Upper lobe of left lung (tissue), 6 donors: ENCODE measurements at places on chromosomes 13 and 19.

DNA sequence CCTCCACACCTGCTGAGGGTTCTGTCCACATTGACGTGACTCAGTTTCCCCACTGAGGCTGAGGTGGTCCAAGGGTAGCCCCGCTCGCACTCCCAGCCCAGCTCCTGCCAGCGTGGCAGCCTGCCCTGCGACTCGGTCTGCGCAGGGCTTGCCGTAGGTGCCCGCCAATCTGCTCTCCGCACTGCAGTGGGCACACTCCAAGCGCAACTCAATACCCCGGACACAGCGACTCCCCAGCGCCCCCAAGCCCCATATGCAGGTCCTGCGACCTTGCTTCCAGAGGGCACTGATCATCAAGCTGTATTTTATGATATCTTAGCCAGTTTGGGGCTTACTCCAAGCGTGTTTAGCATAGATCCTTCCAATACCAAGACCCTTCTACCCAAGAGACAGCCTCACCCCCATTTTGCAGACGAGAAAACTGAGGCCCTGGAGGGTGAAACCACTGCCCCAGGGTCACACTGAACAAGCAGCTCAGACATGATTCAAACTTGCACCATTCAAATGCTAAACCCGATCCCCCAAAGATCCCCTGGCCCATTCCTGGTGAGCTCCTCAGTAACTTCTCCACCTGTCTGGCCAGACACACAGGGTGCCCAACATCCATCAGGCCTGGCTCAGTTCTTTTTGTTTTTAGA lies 13.5 kb downstream of the PTPRS start:
- DNase-seq = no peak

DNA sequence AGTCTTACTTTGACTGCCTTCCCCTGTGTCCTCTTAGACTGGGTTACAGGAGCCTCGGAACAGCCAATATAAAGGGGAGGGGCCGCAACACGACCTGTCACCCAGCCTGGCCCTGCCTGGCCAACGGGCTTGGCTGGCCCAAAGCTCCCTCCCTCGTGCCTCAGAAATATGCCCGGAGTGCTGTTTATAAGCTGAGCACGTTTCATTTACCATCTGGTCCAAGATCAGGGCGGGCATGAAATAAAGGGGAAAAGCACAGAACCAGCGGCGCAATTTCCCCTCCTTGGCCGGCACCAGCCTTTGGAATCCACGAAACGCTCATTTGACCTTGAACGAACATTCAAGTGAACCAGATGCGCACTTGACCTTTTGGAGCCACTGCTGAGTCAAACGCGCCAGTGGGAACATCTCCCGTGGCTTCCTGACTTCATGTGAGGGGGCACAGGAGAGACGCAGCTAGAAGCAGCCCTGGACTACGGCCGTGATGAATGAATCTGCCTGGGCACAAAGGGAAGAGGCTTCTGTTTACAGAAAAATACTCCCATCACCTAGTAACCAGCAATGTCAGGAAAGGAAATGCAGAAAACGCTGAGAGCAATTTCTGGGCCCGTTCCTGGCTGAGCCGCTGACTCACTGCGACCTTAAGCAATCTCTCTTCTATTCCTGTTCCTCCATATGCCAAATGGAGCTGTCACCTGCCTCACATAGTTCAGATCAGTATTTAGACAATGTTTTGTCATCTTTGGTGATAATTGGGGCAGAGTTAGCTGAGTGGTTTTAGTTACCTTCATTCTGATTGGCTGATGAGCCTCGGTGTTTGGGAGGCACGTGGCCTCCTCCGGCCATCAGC lies 53.3 kb downstream of the RFX2 start:
- DNase-seq = no peak

DNA sequence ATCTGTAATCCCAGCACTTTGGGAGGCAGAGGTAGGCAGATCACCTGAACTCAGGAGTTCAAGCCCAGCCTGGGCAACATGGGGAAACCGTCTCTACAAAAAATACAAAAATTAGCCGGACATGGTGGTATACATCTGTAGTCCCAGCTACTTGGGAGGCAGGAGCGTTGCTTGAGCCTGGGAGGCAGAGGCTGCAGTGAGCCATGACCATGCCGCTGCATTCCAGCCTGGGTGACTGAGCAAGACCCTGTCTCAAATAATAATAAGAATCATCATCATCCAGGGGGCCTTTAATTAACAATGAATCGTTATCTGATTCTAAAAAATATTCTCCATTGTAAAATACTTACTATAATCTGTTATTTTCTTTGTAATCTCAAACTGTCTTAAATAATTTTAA lies 283.4 kb downstream of the DACH1 start:
- DNase-seq = no peak

GRCh38 chr19:49058562-49058961 lies 1.0 kb upstream of the CGB7 start:
- DNase-seq = no peak

- DNase-seq = no peak
Measured at GRCh38 chr13:36108954-36109353, 22.2 kb downstream of the DCLK1 start.

DNA sequence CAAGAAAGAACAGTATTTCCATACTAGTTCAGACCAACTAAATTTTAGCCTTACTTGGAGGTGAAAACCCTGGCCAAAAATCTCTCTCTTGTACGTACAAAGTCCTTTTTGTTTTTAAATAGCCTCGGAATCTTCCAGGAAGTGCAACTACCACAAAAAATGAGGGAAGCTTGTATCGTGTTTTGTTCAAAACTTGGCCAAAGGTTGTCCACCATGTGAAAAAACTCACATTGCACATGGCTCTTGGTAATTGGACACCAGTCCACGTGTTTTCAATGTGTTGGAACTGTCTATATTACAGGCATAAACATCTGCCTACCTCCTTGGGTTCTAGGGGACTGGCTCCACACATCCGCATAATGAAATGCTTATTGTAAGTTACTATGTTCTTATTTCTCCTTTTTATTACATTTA lies 15.2 kb upstream of the STRN4 start:
- DNase-seq = no peak

GRCh38 chr13:69199664-69200063 lies 908.0 kb upstream of the ATXN8OS start:
- no peak for DNase-seq

DNA sequence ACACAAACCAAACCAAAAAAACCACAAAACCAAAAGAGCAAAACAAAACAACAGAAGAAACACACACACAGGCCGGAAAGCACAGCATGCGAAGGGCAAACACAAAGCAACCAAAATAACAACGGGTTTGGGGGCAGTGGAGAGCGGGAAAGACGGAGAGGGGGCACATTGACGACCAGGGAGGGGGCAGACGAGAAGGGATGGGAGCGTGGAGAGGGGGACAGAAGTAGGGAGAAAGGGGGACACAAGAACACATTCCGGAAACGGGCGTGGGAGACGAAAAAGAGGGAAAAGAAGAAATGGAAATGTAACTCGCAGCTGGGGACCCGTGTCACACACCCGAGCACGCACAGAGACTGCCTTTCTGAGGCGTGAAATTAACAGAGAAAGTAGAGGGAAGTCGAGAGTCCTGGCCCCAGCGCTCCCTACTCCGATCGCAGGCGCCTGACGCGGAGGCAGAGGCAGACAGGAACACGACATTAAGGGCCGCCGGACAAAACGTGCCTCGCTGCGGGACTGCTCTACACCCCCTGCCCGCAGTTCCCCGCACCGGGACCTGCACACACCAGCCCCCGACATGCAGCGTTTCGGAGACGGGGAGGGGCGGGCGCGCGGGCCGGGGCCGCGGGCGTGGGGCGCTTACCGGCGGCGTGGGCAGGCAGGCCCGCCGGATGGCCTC lies 652 bp downstream of the POU4F1 start:
- no peak for DNase-seq

GRCh38 chr13:42796747-42797356 lies 15.5 kb downstream of the FAM216B start:
- DNase-seq = no peak

DNA sequence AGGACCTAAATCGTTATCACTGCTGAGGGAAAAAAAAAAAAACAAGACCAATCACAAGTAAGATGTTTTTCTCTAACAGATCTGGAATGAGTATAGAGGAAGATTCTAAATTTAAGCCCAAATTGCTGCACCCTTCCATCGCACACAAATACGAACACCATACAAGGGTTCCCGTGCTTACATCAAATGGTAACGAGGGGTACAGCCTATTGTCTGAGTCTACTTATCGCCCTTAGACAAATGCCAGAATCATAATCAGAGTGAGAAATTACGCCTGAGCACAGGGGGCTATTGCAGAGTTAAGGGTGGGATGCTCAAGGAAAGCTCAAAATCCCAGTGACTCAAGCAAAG lies 603 bp downstream of the ZC3H13 start:
- DNase-seq = no peak

- DNase-seq = no peak
Measured at GRCh38 chr19:28864577-28865042, 348.3 kb downstream of the UQCRFS1 start.

DNA sequence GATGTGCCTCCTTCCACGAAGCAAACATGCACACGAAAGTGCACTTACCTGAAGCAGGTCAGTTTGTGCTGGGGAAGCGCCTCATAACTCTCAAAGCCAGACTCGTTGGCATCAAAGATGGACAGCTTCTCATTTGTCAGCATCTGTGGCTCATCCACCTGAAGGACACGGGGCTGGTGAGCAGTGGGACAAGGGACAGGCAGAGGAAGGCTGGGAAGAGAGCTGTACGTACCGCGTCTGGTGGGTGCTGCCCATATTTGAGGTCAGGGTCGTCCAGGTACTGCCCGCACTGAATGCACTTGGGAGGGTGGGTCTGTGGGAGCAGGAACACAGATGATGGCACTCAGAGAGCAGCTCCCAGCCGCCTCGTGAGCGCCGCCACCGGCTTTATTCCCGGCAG lies 35.1 kb downstream of the DNMT1 start:
- no peak for DNase-seq

DNA sequence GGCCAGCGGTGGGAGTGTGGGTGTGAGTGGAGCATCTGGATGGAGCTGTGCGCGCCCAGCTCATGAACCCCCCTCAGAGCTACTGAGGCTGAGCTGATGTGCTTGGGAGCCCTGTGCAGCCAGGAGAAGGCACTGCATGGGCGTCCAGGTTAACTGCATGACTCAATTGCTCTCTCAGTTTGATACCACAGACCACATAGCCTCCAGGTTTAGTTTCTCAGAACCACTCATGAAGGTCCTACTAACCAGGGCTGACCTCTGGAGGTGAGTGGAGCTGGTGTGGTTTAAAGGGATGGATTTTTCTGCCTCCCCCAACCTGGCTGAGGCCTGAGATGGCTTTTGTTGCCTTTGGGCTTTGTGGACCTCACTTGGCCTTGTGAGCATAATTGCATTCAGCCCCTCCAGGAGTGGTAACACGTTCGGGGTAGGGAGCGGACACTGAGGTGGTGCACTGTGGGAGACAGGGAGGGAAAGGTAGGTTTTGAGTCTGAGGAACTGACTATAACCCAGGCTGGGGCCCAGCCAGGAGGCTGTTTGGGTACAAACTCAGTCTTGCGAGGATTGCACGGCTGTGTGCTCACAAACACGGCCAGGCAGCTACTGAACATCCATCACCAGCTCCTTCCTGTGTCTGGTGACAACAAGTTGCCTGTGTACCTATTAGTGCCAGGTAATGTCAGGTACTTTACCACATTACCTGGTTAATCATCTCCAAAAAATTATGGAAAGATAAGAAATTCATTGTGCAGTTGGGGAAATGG lies 97.5 kb downstream of the RGCC start:
- DNase-seq = no peak

DNA sequence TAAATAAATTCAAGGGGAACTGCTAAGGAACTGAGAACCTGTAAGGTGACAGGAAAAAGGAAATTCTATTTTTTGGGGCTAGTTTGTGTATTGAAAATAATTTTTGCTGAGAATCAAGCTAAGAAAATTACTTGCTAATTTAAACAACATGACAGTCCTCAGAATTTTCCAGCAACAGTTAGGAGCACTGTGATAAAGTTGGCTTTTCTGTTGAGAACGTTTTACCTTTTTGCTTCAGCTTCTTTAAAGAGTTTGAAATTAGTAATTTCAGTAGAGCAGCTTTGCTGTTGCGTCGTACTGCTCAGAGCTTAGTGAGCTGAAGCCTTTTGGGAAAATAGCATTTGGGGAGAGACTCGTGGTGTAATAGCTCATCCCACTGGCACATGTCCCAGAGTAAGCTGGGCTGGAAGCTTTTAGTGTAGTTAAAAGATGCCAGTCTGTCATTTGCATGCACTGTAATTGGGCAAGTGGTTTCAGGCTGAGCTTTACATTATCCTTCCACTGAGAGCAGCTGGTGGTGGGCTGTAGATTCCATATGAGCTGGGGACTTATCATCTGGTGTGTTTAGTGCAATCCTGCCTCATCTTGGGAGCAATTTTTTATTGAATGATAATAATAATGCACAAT lies 69.8 kb downstream of the LRCH1 start:
- no peak for DNase-seq

- no peak for DNase-seq
Measured at GRCh38 chr13:113639616-113640262, 18.3 kb downstream of the ATP4B start.

DNA sequence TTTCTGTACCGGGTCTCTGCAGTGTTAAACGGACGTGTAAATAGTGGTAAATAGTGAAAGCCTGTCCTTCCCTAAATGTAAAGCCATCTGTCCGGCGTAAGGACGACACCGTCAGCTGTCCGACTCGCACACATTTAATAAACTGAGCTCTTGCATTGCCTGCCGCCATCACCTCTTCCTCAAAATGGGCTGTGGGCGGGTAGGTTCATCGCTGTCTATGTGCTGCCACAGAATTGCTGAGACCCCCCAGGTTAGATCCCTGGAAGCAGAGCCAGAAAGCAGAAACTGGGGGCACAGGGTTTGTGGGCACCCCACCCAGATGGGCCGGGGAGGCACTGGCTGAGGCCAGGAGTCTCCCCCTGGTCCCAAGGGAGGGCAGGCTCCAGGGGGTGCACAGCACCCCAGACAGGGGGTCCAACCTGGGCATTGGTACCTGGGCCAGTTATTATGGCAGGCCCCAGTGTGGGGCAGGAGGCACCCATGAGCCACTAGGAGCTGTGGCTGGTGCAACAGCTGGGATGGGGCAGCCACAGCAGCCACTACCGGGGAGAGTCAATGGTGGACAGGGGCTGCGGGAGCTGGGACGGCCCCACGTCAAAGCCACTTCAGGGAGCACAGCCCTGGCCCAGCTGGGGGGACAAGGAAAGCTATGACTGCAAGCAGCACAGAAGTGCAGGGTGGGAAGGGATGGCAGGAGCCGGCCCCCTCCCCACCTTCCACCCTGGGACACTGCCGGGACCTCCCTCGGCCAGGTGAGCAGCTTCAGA lies 5.7 kb downstream of the C19orf25 start:
- DNase-seq = no peak

GRCh38 chr13:64078025-64078424 lies 2662.4 kb upstream of the PCDH20 start:
- DNase-seq = no peak

DNA sequence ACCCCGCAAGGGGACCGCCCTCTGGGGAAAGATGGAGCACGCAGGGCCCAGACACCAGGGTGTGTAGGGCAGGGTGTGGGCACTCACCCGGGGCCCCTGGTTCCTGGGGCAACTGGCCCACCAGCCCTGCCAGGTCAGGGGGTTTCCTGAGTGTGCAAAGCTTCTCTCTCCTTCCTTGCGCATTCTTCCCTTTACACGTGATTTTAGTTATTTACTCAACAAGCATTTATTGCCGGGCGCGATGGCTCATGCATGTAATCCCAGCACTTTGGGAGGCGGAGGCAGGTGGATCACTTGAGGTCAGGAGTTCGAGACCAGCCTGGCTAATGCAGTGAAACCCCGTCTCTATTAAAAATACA lies 20.4 kb downstream of the PRR36 start:
- DNase-seq = no peak

- no peak for DNase-seq
Measured at GRCh38 chr13:95604556-95604915, 40.0 kb downstream of the DZIP1 start.

- DNase-seq = no peak
Measured at GRCh38 chr13:36067746-36068381, 63.3 kb downstream of the DCLK1 start.

- no peak for DNase-seq
Measured at GRCh38 chr19:7428651-7429113, 60.2 kb downstream of the PEX11G start.
